Stimulated activated CD4-positive, alpha-beta T cell treated with anti-CD3 and anti-CD28 coated beads, Interleukin-2, amount 100 ng/mL, for 24 hours (primary cell): ENCODE measurements at places on chromosomes 13 and 19.
A peak's percentile ranks its signal among the peaks of the same experiment; 100 is the strongest.

DNA sequence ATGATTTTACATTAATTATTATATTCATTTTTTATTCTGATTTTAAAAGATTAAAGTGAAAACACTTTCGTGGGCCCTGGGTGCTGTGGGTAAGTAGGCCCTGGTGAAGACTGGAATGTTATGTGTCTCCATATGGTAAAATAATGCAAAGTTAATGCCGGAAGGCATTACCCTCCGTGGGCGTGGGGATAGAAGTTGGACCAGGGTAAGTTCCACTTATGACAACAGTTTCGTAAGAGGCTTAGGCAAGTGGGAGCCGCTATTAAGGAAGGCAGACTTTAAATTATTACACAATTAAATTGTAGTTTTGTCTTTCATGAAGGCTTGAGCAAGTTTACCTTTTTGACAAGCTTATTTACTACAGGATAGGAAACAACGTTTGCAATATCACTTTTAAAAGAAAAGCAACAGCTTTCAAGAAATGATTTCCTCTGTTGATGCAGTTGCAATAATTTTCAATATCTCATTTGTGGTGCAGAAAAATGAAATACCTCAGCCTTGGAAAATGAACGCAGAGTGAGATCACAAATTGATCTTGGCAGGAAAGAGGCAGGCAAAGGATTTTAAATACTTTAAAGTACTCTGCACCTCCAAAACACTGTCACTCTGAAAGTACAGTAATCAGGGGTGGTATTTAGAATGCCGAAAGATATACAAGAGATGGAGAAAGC lies 310.6 kb downstream of the DCT start:
- DNase-seq = no peak

GRCh38 chr13:98981369-98982080 lies 3.7 kb upstream of the DOCK9 start:
- no peak for DNase-seq

- DNase-seq = peak; percentile 66
These were observed 207.4 kb upstream of the RFC3 start for GRCh38 chr13:33610438-33611120.

GRCh38 chr13:76683168-76683567 lies 203.0 kb downstream of the KCTD12 start:
- DNase-seq = no peak

GRCh38 chr19:18287836-18288772 lies 6.7 kb upstream of the JUND start:
- no peak for DNase-seq

DNA sequence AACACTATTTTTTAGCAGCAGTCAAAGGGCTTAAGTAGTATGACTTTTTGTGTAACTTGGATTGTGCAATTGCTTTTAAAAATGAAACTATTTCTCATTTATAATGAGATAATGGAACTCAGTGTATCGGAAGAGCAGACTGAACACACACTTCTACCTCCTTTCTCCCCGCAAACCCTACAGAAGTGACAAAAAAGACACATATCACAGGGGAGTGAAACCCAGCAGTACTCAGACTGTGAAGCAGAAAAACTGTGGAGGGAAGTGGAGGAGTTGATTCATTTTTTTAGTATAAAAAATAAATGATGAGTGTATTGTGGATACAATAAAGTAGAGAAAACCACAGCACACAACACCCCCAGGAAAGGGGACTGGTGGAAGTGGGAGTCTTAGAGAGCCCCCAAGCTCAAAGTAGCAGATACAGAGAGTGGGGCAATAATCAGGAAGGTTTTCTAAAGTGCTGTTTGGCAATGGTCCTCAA lies 9.7 kb downstream of the LPAR6 start:
- DNase-seq = peak; percentile 32

DNA sequence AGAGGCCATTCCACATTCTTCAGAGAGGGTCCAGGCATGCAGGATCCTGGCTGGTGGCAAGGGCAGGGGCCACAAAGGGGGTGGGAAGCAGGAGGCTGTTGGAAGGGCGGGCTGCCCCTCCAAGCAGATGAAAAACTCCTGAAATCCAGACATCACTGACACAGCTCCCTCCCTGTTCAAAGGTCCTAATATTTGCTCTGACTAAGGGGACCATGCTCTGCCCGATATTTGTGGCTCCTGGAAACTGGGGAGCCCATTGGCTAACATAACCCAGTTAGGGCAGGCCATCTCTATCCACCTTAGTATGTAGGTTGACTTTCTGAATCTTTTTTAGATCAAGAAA lies 3.3 kb upstream of the CDX2 start:
- no peak for DNase-seq

DNA sequence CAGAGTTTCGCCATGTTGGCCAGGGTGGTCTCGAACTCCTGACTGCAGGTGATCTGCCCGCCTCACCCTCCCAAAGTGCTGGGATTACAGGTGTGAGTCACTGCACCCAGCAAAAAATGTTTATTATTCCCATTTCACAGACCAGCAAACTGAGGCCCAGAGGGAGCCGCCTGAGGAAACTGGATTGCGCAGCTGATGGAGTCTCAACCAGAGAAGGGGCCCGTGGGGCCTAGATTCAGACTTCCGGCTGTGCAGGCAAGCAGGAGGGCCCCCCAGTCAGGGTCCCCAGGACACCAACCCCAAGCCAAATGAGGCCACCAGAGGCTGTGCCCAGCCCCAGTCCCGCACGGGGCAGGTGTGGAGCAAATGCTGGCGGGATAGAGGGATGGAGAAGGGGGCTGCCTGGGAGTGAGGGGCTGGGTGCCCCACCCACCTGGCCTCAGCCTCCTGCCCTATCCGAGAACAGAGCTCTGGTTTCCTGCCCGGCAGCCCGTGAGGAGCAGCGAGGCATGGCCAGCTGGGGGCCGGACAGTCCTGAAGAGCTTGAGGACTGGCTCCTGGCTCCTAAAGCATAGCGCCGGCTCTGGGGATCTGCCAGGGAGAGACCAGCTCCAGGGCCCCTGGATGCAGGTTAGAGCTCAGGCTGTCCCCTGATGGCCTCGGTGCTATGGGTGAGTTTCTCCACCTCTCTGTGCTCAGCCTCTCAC lies 22.0 kb downstream of the MISP start:
- no peak for DNase-seq

- DNase-seq = no peak
These were observed 729.4 kb upstream of the SGCG start for GRCh38 chr13:22451327-22451741.

DNA sequence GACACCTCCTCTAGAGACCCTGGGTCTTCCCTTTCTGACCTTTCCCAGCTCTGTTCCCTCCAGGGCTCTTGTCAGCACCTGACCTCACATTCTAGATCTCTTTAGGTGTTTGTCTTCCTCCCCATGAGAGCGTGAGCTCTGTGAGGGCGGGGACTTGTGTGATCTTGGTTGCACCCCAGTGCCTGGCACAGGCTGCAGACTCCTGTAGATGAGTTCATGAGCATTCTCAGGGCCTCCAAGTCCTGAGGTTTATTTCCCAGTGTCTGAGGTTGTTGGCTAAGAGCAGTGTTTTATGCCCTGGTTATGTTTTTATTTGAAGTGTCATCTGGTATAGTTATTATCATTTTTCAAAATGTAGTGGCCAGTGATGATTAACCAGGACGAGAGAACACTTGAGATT lies 596 bp downstream of the CEACAM4 start:
- no peak for DNase-seq

DNA sequence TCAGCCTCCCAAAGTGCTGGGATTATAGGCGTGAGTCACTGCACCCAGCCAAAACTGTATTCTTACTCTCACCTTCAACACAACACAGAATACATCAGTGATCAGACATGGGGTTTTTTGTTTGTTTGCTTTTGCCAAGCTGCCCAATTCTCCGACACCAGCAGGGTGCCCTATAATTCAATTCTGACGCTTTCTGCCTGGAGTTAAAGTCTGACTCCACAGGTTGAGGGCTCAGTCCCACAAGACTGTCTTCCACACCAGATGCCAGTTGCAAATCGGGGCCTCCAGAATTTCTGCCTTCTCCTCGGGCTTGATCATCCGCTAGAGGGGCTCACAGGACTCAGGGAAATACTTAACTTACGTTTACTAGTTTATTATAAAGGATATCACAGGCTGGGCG lies 22.1 kb downstream of the FBN3 start:
- DNase-seq = no peak
